ENCODE measurements at places on chromosomes 5 and 9.
A peak's percentile ranks its signal among the peaks of the same experiment; 100 is the strongest.

DNA sequence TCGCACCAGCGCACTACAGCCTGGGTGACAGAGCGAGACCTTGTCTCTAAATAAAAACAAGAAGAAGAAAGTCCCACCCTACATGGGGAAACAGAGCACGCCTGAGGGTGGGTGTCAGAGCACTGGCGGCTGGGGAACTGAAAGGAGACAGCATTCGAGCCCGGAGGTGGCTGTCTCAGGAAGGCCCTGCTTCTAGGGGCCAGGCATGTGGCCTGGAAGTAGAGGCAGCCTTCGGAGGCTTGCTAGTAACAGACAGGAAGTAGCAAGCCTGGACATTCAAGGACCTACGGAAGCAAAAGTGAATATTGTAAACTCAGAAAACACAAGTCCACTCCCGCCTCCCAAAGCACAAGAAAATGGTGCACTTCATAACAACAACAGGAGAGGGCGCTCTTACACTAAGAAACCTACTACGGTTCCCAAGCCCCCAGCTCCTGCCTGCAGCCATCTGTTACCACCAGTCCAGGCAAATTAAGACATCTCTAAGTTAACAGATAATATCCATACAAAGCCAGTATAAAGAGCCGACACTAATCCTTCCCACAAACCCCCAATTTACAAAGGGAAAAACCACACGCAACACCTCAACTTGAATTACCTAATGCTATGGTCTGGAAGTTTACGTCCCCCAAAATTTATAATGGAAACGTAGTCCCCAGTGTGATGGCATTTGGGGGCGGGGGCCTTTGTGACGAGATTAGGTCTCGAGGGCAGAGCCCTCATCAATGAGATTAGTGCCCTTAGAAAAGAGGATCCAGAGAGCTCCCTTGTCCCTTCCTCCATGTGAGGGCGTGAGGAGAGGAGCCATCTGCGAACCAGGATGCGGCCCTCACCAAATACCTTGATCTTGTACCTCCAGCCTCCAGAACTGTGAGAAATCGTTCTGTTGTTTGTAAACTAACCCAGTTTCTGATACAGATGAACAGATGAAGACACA is 7.7 kb downstream of the RASGEF1C start:
- DNase-seq: peak; percentile 55

DNA sequence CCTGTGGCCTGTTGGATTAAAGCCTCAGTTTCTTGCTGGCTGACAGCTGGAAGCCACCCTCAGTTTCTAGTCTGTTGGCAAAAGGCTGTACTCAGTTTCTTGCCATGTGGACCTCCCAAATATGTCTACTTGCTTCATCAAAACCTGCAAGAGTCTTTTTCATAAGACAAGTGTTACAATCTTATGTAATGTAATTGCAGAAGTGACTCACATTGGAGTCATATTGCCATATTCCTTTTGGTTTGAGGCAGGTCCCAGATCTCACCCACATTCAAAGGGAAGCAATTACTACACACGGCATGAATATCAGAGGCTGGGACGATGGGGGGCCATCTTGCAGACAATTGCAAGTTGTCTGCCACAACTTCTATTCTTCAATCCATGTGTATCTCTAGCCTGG is 286.7 kb upstream of the IL12B start:
- DNase-seq: no peak

GRCh38 chr5:41250351-41250987 is 37.1 kb upstream of the C6 start:
- no peak for DNase-seq

GRCh38 chr5:69202497-69202896 is 13.1 kb downstream of the CENPH start:
- no peak for DNase-seq

GRCh38 chr5:124878583-124879342 is 132.3 kb upstream of the ZNF608 start:
- DNase-seq: no peak

GRCh38 chr5:159849437-159850083 is 66.7 kb upstream of the ADRA1B start:
- no peak for DNase-seq

- no peak for DNase-seq
These were observed 3.4 kb downstream of the CPEB4 start for GRCh38 chr5:173891308-173892116.

DNA sequence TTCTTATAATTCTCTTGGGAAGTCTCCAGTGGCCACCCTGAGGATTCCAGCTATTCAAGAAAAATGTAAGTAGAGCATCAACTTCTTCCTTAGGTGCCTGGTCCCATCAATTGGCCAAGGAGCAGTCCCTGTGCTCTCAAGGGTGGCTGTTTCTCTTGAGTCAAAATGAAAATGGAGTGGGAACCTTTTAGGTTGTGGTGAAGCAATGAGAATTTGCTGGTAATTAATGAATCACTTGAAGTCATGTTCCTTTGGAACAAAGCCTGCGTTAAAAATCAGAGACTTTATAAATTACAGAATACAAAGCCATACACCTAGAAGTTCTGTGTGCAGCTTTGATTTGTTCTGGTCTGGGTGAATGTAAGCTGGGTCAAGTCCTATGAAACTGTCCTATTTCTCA is 48.9 kb downstream of the IL31RA start:
- no peak for DNase-seq

Measured in BE2C (cell line).